ENCODE measurements at places on chromosomes 7 and 10.

GRCh38 chr7:105760551-105761447 is 115.6 kb downstream of the ATXN7L1 start:
- no peak for DNase-seq

DNA sequence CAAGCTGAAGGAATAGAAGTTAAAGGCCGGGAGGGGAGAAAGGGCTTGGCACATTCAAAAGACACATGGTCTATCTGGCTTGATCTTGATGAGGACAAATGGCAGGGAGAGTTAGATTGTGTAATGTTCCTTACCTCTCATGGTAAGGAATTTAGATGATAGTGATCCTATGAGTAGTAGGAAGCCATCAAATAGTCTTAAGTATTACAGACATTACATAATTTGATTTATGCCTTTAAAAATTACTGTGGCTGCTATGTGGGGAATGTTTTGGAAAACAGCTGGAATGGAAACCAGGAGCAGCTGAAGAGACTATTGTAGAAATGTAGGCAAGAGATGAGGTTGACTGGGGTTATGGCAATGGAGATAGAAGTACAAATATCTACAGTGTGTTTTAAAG is 351.3 kb upstream of the BMPER start:
- DNase-seq: no peak

GRCh38 chr10:88063861-88064557 is 200.6 kb downstream of the PTEN start:
- no peak for DNase-seq

DNA sequence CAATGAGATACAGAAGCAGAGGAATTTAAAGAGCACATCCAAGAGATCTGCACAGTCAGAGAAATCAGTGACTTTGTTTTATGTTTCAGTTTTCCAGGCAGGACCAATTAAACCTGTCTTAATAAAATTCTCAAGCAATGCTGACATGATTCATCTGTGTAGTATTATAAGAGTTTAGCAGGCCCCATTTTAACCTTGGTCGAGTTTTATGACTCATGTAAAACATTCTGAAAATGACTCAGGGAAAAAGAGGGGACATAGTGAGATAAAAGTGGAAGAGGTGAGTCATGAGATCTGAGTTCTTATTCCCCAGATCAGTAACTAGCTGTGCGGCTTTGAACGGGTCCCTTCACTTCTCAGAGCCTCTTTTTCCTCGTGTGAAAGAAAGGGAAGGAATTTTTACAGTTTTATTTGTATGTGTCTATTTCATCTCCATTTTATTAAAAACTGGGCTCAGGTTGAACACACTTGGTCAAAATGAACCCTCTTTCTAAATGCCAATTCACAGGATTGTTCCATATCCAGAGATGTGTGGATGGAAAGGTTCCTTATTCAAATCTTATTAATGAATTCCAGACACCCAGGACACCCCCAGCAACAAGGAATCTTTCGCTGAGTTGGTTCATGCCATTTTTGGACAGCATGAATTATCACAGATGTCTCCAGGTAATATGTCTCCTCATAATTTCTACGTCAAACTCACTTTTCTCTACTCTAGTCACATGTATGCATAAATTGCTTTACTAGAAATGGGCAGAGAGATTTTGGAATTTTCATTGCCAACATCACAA is 143.2 kb downstream of the JAZF1 start:
- DNase-seq: peak; percentile 62

All from GM06990 (cell line).